ENCODE measurements at places on chromosomes 3 and 15.

- no peak for DNase-seq
Measured at GRCh38 chr15:68464448-68465090, 32.6 kb upstream of the ITGA11 start.

GRCh38 chr3:36796881-36797280, 32.5 kb upstream of the DCLK3 start:
- DNase-seq = no peak

DNA sequence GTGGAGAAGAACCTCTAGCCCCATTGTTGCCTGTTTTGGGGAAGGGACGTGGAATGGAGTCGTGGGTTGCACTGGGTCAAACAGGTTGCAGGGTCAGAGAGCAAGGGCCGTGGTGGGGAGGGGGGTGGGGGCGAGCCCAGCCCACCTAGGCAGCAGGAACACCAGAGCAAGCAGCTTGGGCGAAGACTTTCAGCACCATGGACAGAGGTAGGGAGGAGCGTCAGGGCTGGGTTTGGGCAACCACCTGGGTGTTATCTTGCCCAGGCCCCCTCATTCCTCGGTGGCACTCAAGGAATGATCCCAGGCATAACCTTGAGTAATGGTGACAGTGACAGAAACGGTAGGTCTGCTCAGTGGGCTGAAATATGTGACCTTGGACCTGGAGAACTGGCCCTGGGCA, 45.9 kb upstream of the TMEM115 start:
- DNase-seq = peak; percentile 51

GRCh38 chr15:27249760-27250109, 278.8 kb downstream of the GABRG3 start:
- DNase-seq = no peak

DNA sequence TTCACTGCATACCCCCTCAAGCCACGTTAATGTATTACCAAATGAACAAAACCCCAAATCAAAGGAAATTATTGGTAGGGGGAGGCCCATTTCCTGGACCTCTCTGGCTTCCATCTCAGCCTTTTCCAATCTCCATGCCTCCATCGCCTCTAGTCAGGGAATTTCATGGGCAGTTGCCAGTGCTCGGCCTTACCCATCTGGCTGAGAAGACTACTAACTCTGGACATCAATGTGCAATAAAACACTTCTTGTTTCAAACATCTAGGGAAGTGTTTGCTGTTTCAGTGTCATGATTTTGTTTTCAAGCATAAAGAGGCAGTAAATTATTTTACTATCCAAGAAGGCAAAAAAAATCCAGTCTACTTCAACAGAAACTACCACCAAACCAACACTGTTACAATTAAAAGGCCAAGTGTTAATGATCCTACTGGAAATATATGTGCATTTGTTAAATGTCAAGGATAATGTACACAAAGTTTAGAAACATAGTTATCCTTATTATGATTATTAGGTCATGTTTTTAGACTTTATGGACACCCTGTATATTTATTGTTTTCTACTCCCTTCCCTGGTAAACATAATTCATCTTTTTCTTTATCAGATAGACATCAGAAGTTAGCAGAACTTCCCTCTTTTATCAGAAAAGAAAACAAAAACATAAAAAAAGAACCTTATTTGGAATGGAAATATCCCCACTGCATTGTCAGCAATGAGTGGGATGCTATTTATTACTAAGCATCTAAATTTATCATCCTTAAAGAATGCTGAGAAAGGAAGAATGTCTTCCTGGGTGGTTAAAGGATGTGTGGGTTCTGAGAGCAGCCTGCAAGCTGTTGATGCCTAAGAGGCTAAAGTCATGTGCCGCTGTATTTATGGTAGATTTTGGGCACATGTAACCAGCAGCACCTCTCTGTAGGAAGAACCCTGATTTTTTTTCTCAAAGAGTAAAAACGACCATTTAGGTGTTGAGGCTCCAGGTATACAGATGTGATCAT, 15.2 kb downstream of the LDHAL6B start:
- DNase-seq = no peak

- peak; percentile 44 for DNase-seq
Measured at GRCh38 chr3:58492494-58492905, 604 bp downstream of the KCTD6 start.

DNA sequence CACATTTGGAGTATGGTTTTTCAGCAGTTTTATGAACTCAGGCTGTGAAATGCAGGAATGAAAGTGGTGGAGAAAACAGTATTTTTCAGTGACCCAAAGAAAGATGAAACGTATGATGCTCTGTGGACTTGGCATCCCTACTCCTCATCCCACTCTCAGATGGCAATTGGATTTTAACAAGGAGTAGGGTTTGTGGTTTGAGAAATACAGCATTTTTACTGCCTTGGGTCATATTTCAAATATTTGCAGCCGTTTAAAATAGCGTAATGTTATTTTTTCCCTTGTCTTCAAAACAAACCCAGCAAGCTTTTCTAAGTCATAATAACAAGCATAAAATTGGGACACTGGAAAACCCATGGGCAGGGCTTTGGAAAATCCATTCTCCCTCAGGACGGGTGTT, 117.2 kb upstream of the LRIG1 start:
- DNase-seq = no peak

- DNase-seq = no peak
Measured at GRCh38 chr15:27396521-27396920, 425.5 kb downstream of the GABRG3 start.

DNA sequence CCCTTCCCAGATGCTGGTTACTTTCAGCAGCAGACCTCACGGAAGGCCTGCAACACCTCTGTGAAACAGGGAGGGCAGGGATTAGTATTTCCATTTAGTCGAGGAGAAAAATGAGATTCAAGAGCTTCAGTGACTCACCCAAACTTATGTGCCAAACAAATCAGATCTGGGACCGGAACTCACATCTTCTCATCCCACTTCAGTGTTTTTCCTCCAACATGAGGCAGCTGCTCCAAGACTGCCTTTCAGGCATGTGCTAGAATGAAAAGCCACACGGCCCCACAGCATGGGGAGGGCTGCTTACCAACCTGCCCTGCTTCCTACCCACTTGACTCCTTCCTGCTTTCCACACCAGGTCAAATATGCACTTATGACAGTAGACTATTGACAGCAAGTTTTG, 129.4 kb upstream of the SLC24A5 start:
- DNase-seq = no peak

- DNase-seq = peak; percentile 93
Measured at GRCh38 chr15:40098489-40099261, 10.0 kb downstream of the BMF start.

GRCh38 chr15:89395461-89395871, 60.8 kb upstream of the POLG start:
- DNase-seq = no peak

GRCh38 chr3:17847156-17847555, 104.7 kb upstream of the TBC1D5 start:
- DNase-seq = no peak

- DNase-seq = no peak
Measured at GRCh38 chr3:13520326-13520880, 28.5 kb upstream of the FBLN2 start.

GRCh38 chr15:91611561-91612323, 241.8 kb upstream of the SLCO3A1 start:
- no peak for DNase-seq

GRCh38 chr3:181909241-181909640, 197.5 kb downstream of the SOX2 start:
- no peak for DNase-seq

- no peak for DNase-seq
Measured at GRCh38 chr15:98586066-98586465, 62.3 kb upstream of the IGF1R start.

GRCh38 chr3:170485696-170486095, 67.0 kb downstream of the CLDN11 start:
- no peak for DNase-seq

DNA sequence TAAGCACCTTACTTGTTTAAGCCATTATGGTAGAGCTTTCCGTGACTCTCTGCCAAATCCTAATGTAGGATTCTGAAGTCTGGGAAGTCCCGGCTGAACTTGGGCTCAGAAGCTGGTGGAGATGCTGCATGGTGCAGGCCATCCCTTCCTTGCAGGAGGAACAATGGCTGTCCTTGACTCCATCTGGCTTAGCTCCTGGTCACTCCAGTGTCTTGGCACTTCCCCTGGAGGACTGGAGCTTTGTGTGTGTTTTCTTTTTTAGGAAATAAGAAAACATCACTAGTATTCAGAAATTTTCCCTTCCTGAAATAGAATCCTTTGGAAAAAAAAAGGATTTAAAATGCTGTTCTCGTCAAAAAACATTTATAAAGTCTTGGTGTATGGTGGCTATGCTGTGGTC, 209.3 kb upstream of the ROPN1 start:
- no peak for DNase-seq

GRCh38 chr15:59042041-59042440, 54.6 kb downstream of the RNF111 start:
- DNase-seq = no peak

GRCh38 chr3:14823393-14823792, 4.6 kb downstream of the FGD5 start:
- DNase-seq = no peak

DNA sequence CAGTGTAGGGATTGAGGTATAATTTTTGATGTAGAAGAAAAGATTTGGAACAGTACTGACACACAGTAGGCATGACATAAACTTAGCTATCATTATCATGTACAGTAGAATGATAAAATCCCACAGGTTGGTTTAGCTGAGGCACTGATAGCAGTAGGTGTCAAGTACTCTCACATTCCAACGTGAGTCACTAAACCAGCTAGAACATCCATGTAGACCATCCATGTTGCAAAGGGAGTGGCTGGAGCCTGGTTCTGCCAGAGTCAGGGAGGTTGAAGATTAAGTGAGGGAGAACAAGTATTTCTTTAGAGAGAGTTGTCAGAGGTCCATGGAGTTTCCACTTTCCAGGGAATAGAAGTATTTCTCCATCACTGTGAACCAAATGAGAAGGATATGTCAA, 157.2 kb upstream of the TMEM108 start:
- DNase-seq = no peak

- DNase-seq = no peak
Measured at GRCh38 chr3:127324913-127325628, 37.2 kb upstream of the PRR20G start.

DNA sequence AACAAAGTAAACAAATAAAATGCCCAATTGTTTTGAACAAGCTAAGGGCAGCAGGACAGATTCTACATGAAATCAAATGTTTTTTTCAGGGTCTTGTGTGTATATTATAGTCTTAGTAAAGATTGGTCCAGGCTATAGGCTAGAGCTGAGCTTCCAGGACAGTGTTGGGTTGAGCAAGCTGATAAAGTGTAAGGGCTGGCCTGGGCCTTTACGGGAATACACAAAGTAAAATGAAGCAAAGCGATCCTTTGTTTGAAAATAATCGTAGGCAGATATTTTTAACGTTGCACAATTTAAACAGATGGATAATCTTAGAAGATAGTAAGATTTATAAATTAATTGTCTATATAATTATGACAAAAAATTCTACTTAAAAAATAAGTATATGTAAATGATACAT, 1204.6 kb downstream of the OTOL1 start:
- no peak for DNase-seq

DNA sequence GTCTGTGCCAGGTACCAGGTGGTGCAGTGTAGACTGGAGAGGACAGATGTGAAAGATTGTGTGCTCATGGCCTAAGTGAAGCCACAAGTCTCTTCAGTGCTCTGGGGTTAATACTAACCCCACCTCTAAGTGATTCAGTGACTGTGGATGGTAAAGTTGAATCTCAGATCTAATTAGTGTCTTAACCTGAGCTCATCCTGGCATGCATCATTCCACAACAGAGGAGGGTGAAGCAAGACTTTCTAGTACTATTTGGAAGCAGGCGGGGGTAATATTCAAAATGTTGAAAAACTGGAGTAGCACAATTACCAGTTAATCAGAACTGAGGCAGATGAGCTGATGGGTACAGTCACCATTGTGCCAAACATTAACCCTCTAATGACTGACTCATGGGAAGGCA, 2.8 kb upstream of the MESD start:
- DNase-seq = no peak

DNA sequence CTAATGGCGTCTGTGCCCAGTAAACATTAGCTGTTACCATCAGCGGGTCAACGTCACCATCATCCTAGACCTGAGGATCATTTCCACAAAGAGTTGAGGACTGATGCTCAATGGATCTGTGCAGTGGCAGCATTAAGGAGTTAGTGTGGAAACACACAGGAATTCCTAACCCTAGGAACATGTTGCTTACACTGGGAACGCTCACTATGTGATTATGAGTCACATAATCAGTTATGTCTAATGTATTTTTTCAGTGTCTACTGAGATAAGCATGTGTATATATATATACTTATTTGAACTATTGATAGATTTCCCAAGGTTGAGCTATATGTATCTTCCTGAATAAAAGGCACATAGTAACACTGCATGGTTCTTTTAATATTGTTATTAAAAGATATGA, 19.0 kb downstream of the ARNT2 start:
- DNase-seq = no peak

- no peak for DNase-seq
Measured at GRCh38 chr15:42621996-42622925, 46.9 kb downstream of the STARD9 start.

DNA sequence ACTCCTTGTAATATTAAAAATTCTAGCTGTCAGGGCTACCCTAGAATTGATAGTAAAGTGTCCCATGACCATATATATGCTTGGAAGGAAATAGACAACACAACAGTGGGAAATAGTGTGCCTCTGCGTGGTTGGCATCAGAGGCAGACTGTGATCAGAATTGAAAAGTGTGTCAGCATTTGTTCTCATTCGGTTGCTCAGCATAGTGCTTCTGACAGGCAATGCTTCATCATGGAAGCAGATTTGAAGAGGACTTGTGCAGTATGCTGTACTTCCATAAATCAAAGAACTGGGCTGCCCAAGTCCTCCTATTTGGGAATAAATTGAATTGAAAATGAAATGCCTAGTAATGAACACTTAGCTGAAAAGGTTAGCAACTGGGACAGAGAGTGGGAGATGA, 435.7 kb downstream of the DIPK2A start:
- DNase-seq = no peak

DNA sequence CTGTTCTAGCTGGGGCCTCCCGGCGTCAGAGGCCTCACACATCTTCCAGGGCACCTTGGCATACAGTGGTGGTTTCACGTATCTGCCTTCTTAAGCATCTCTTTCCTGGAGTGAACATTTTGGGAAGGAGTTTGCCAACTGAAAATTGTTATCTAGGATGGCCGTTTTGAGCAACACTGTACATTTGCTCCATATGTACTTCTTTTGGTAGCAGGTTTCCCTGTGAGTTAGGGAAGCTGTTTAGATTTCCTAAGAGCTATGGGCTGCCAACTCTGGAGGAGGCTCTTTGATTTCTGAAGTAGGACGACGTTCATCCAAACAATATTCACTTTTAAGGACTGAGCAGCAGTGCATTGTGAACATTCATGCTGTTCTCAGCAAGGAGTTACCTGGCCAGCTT, 665.9 kb downstream of the SQOR start:
- DNase-seq = no peak

DNA sequence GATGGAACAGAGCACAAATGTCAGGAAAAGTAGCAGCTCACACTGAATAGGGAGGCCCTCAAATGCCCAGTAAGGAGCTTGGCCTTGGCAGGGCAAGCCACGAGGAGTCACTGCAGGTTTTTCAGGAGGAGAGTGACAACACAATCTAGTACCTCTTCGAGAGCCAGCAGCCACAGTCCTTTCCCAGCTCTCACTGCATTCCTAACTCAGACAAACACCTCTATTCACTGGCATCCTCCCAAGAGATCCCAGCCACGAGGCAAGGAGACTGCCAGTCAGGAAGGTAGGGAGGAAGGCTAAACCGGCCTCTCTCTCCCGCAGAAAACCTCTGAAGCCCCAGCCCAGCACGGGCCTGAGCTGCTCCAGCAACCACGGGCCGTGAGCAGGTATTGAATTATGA, 146.0 kb upstream of the SMAD3 start:
- DNase-seq = no peak

All from MM.1S (cell line).